Aorta (tissue), 5 donors: ENCODE measurements at places on chromosomes 5 and 9. TPM values are rescaled to one million over a fixed set of nuclear protein-coding genes. Genes with fewer than 3 reads are reported as not detected.

GRCh38 chr5:751496-751895 is 33.0 kb downstream of the ZDHHC11B start:
- H3K27me3 ChIP-seq, result no peaks in the 10 kb centered on the region
- no peaks in the 10 kb centered on the region for H3K4me1 ChIP-seq
- no peaks in the 10 kb centered on the region for H3K36me3 ChIP-seq
- H3K4me3 ChIP-seq, result no peak overlapping the region

GRCh38 chr5:141701360-141702119 is 19.5 kb upstream of the ARAP3 start:
- H3K27me3 ChIP-seq, result no peaks in the 10 kb centered on the region
- H3K4me1 ChIP-seq, result no peaks in the 10 kb centered on the region
- DNase-seq, result no peak

- H3K36me3 ChIP-seq, result no peaks in the 10 kb centered on the region
- no peaks in the 10 kb centered on the region for H3K4me1 ChIP-seq
- no peak overlapping the region for H3K4me3 ChIP-seq
- DNase-seq, result no peak
These were observed 196.8 kb downstream of the PRDM9 start for GRCh38 chr5:23703940-23704855.

DNA sequence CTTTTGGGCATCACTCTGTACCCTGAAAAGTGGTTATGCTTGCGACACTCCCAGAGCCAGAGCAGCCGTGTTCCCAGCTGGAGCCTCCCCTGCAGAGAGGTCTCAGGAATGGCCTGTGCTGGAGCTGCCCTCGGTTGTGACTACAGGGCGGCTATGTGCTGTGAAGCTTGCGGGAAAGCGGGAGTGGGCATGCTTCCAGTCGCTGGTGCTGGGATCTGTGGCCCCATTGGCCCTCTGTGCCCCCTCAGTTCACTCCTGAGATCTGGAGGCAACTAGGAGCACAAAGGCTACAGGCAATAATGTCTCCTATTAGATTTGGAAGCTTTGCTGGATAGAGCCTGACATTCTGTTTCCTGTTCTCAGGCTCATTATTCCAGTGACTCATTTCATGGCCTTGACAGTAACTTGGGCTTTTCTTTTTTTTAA is 56.9 kb downstream of the GPR107 start:
- DNase-seq, result no peak
- no peaks in the 10 kb centered on the region for H3K4me1 ChIP-seq
- no peaks in the 10 kb centered on the region for H3K27me3 ChIP-seq
- no peak overlapping the region for H3K27ac ChIP-seq

DNA sequence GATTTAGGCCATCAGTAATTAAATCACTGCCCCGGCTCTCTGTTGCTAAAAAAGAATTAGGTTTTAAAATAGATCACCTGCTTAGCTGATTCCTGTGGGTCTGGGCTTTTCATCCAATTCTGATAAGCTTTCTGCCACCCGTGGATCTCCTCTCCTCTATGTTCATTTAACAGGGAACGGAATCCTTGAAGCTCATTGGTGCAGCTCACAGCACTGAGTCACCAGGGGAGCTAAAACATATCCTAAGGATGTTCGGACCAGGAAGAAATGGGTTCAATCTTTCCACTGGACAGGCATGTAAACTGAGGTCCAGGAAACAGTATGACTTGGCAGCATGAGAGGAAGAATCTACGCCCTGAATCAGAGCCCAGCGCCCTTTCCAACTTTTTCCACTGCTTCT is 267.1 kb upstream of the GRIA1 start:
- no peak for DNase-seq
- H3K36me3 ChIP-seq, result no peaks in the 10 kb centered on the region
- H3K27ac ChIP-seq, result no peak overlapping the region
- H3K27me3 ChIP-seq, result no peaks in the 10 kb centered on the region

GRCh38 chr5:91026466-91026865 is 356.7 kb downstream of the ARRDC3 start:
- no peaks in the 10 kb centered on the region for H3K4me1 ChIP-seq
- no peak overlapping the region for H3K27ac ChIP-seq
- H3K4me3 ChIP-seq, result no peak overlapping the region
- no peak for DNase-seq

GRCh38 chr5:179858241-179858585 is 404 bp downstream of the MRNIP start:
- H3K36me3 ChIP-seq, result peaks cover 6% of the 10 kb centered on the region
- no peaks in the 10 kb centered on the region for H3K27me3 ChIP-seq
- peak overlapping the region; percentile 6 for H3K27ac ChIP-seq
- no peak for DNase-seq

SLC22A4 gene
- total RNA-seq, result 4.6 TPM

- no peak for DNase-seq
- H3K27me3 ChIP-seq, result no peaks in the 10 kb centered on the region
- H3K36me3 ChIP-seq, result no peaks in the 10 kb centered on the region
These were observed 21.5 kb downstream of the SERINC5 start for GRCh38 chr5:80234116-80234948.

DNA sequence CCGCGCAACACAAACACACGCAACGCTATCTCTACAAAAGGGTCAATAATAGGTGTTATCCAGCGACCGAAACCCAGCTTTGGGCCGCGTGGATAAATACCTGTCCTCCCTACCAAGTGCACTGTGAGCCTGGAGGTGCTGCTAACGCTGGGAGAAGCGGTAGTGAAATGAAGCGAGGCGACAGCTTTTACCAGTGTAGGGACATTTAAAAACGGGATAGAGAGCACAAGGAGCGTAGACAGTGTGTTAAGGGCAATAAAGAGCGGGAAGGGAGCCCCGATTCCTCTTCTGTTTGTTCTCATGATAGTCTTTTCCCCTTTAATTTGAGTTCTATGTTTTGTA is 421 bp upstream of the DEPDC1B start:
- peak overlapping the region; percentile 59 for H3K27ac ChIP-seq
- H3K4me1 ChIP-seq, result peaks cover 4% of the 10 kb centered on the region
- DNase-seq, result no peak
- no peaks in the 10 kb centered on the region for H3K27me3 ChIP-seq
- H3K4me3 ChIP-seq, result peak overlapping the region; percentile 88

TIFAB gene
- total RNA-seq, result 0.24 TPM

DNA sequence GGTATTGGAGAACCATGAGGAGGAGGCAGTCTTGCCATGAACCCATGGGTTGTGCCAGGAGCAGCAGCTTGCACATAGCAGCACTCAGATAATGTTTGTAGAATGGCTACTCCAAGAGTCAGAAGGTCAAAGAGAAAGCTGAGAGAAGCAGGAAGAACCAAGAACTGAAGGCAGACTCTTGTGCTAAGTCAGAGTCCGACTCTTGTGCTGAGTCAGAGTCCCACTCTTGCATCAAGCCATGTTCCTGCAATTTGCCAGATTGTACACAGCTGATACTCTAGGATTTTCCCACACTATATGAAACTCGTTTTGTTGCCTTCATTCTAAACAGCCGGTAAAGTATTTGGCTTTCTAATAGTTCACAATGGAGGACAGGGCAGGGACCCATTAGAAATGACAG is 26.2 kb upstream of the HSPA9 start:
- no peaks in the 10 kb centered on the region for H3K36me3 ChIP-seq
- H3K27me3 ChIP-seq, result no peaks in the 10 kb centered on the region
- no peak for DNase-seq
- H3K4me3 ChIP-seq, result no peak overlapping the region

- DNase-seq, result no peak
- no peaks in the 10 kb centered on the region for H3K36me3 ChIP-seq
- no peaks in the 10 kb centered on the region for H3K27me3 ChIP-seq
- no peaks in the 10 kb centered on the region for H3K4me1 ChIP-seq
- no peak overlapping the region for H3K4me3 ChIP-seq
- no peak overlapping the region for H3K27ac ChIP-seq
These were observed 23.5 kb downstream of the HNRNPH1 start for GRCh38 chr5:179599973-179600372.

SLC46A2 gene
- not detected for total RNA-seq

- DNase-seq, result no peak
- no peak overlapping the region for H3K4me3 ChIP-seq
- H3K27ac ChIP-seq, result no peak overlapping the region
- no peaks in the 10 kb centered on the region for H3K36me3 ChIP-seq
- no peaks in the 10 kb centered on the region for H3K27me3 ChIP-seq
These were observed 46.3 kb upstream of the TAF1L start for GRCh38 chr9:32681751-32682150.

DNA sequence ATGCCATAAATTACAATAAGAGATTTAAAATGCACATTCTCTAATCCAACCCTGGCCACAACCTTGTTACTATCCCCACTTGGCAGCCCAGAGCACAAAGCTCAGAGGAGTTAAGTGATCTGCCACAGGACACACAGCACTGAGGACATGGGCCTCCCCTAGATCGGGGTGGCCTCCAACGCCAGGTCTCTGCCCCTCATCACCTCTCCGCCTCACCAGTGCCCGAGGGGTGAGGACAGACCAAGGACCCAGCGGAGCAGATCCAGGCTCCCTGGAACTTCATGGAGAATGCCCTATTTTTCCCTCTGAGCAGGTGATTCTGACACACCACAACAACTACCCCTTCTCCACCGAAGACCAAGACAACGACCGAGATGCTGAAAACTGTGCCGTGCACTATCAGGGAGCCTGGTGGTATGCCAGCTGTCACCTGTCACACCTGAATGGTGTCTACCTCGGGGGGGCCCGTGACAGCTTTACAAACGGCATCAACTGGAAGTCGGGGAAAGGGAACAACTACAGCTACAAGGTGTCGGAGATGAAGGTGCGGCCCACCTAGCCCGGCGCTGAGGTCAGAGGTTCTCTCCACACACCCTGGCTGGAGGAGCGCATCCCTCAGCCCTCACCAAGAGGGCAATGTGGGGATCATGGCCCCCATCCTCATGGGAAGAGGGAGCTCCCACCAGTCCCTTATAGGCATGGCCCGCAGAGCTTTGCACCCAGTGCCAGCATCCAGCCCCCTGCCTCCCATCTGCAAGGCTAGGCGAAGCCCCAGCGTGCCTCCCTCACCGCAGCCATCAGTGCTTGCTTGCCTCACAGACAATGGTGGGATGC is 12.5 kb upstream of the FCN2 start:
- H3K36me3 ChIP-seq, result no peaks in the 10 kb centered on the region
- no peak for DNase-seq
- H3K4me1 ChIP-seq, result no peaks in the 10 kb centered on the region
- H3K27me3 ChIP-seq, result no peaks in the 10 kb centered on the region
- H3K27ac ChIP-seq, result no peak overlapping the region

DNA sequence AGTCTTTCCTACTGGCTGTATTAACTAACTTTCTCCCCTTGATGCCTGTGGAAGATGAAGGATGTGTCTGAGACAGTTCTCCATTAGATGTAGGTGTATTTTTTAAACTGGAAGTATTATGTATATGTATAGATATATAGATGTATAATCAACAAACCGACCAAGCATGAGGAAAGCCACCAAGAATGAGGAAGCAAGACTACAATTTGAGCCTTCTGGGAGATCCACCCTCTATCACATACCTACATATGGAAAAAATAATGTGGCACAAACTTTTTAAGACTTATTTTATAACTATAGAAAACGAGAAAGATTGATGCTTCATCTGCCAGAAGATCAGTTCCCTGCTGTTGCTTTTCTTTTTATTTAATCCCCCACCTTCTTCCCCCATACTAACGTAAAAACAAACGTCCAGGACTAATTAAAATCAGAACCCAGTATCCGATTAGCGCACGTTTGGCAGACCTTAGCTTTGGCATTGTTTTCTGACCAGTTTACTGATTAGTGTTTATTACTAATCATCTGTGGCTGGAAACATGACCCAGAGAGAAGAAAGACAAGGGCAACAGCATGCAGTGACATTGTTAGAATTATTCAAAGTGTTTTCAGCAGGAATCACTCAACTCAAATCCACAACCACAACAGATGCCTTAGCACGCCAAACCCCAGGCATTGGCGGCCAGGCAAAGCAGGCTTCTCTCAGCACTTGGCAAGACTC is 490.2 kb downstream of the EBF1 start:
- peaks cover 1% of the 10 kb centered on the region for H3K27me3 ChIP-seq
- no peaks in the 10 kb centered on the region for H3K4me1 ChIP-seq
- H3K36me3 ChIP-seq, result no peaks in the 10 kb centered on the region

DNA sequence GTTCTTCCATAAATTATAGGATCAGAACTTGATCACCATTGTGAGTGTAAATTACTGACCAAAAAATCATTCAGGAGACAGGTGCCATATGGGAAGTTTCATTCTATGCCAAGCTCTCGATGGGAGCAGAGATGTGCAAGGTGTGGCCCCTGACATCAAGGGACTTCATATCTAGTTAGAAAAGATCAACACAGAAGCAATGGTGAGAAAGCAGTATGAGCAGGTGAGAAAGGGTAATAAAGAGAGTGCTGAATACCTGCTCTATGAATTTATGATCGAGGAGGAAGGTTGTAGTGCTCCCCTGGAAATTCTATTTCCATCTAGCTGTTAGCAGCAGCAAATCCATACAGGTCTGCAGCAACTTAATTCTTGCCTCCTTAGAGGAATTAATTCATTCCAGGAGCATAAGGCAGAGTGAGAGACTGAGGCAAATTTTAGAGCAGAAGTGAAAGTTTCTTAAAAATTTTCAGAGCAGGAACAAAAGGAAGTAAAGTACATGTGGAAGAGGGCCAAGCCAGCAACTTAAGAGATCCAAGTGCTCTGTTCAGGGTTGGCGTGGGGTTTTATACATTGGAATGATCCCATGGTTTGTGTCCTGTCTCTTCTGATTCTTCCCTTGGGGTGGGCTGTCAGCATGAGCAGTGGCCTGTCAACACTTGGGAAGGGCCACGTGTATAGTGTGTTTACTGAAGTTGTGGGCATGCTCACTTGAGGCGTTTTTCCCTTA is 181.8 kb downstream of the SAXO1 start:
- no peak overlapping the region for H3K27ac ChIP-seq
- no peaks in the 10 kb centered on the region for H3K4me1 ChIP-seq
- no peaks in the 10 kb centered on the region for H3K36me3 ChIP-seq
- no peak overlapping the region for H3K4me3 ChIP-seq

GRCh38 chr5:164277720-164278119 is 772.3 kb downstream of the MAT2B start:
- no peak for DNase-seq
- no peaks in the 10 kb centered on the region for H3K4me1 ChIP-seq
- no peak overlapping the region for H3K27ac ChIP-seq
- no peaks in the 10 kb centered on the region for H3K27me3 ChIP-seq

DNA sequence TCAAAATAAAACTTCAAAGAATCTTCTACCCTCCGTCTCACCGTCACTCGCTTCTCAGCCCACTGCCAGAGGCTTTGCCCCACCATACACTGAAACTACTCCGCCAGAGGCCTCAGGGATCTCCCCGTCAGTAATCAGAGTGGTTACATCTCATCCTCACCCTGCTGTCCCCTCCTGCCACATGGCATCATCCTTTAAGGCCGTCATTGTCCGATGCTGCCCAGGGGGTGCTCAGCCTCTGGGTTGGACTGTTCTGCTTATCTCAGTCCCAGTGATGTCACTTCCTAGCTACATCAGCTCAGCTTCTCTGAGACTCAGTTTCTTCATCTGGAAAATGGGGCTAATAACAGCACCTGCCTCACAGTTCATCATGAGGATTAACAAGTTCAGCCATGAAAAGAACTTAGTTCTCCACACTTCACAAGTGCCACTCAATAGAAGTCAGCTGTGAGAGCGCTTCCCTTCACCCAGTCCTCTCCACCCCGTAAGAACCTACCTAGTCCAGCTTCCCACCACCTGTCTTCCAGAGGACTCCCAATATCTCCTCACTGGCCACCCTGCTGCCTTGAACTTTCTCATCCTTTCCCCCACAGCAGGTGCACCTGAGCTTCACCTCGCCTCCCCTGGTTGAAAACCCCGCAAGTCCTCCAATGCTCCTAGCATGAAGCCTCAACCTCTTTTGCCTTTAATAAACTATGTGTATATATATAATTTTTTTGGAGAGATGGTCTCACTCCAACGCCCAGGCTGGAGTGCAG is 2.8 kb upstream of the IL3 start:
- H3K27me3 ChIP-seq, result no peaks in the 10 kb centered on the region
- no peaks in the 10 kb centered on the region for H3K4me1 ChIP-seq
- DNase-seq, result peak; percentile 44
- no peak overlapping the region for H3K4me3 ChIP-seq
- no peaks in the 10 kb centered on the region for H3K36me3 ChIP-seq

PCDHB7 gene
- 6.7 TPM for total RNA-seq
